Suppressor macrophage treated with lipopolysaccharide for 1 hour (primary cell): ENCODE measurements at places on chromosomes 7 and 10.

- DNase-seq = no peak
Measured at GRCh38 chr10:103042129-103042528, 124.0 kb downstream of the CNNM2 start.

GRCh38 chr7:44661233-44661632, 54.8 kb downstream of the OGDH start:
- DNase-seq = no peak

- DNase-seq = no peak
Measured at GRCh38 chr10:16649757-16650156, 128.1 kb upstream of the C1QL3 start.

- DNase-seq = no peak
Measured at GRCh38 chr7:29457565-29458011, 106.0 kb upstream of the PRR15 start.

- DNase-seq = no peak
Measured at GRCh38 chr10:93261089-93261488, 187.4 kb downstream of the CYP26A1 start.

- DNase-seq = peak; percentile 55
Measured at GRCh38 chr7:29989257-29989995, at the start of gene SCRN1. TSS of gene SCRN1 (minus strand) at chr7:29989801. CDS start at chr7:29969067, 20,734 bp downstream.

DNA sequence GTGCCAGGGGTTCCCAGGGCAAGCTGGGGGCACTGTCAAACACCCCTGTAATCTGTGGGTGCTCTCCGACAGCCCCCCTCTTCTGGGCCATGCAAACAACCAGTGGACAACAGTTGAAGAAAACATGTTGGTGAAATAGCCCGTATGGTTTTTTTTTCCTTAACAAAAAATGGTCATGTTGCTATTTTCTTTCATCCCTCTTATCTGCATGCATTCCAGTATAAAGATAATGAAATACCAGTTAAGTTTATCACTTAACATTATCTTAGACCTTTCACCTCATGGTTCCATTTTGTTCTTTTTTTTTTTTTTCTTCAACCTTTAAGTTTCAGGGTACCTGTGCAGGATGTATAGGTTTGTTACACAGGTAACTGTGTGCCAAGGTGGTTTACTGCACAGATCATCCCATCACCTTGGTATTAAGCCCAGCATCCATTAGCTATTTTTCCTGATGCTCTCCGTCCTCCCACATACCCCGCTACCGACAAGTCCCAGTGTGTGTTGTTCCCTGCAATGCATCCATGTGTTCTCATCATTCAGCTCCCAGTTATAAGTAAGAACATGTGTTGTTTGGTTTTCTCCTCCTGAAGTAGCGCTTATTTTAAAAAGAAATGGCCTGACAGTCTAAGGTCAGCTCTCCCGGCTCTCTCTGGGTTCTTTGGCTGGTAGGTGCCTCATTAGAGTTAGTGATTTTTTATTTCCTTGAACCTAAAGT, 110.1 kb downstream of the NRP1 start:
- no peak for DNase-seq

- DNase-seq = peak; percentile 8
Measured at GRCh38 chr10:29142516-29143314, 146.2 kb upstream of the LYZL1 start.

DNA sequence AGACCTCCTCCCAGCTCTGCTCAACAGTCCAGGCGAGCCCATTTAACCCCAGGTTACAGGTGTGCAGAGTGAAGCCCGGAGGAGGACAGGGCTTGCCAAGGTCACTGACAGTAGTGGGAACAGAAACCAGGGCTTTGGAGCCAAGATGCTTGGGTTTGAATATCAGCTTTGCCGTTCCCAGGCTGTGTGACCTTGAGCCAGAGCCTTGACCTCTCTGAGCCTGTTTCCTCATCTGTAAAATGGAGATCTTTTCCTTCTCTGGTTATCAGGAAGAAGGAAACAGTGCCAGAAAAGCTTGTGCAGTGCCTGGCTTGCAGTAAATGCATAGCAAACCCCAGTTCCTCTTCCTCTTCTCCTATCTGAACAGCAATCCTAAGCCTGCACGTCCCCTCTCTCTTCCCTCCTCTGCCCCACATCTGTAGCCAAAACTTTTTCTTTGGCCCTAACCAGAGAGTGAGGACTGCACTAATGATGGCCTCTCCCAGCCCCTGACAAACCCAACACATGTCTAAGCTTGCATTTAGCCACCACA, 21.4 kb upstream of the MLXIPL start:
- DNase-seq = peak; percentile 19

GRCh38 chr7:137592232-137592896, 248.8 kb upstream of the PTN start:
- DNase-seq = peak; percentile 60

- DNase-seq = no peak
Measured at GRCh38 chr7:23960361-23960760, 250.3 kb downstream of the STK31 start.

- DNase-seq = no peak
Measured at GRCh38 chr7:118039963-118040489, 143.9 kb upstream of the LSM8 start.

- DNase-seq = no peak
Measured at GRCh38 chr7:110633313-110633712, 457.6 kb upstream of the LRRN3 start.

DNA sequence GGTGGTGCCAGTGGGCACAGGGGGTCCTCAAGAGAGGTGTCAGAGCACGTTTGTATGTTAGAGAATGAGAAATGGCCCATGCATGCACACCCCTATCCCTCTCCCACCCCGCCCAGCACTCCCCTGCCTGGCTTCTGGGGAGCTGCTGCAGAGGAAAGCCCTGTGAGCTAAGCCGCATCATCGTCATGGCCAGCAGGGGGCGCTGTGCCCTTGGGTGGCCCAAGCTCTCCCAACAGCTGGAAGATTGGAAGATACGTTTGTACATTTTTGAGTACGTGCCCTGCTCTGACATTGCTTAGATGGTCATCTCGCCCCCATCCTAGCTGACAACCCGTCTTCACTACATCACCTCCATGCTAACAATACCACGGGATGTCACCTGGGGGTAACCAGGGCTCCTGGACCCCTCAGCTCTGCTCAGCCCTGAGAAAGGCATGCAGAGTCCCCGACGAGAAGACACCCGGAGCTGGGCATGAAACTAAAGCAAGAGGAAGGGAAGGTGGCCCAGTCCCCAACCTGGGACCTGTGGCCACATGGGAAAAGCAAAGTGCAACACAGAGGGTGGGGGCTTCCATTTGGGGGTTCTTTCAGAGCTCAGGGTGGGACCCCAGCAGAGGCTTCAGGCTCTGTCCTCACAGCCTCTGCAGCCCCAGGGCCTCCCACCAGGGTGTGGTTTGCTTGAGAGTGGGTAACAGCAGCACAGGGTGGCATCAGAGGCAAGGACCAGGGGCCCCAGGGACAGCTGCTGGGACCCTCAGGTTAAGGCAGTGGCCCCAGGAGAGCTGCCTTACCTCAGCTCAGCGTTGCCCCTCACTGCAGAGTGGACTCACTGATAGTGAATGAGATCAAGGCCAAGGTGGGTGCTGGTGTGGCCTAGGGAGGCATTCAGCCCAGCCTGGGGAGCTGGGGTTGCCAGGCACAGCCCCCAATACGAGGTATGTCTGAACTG, 136.6 kb downstream of the PTPN20 start:
- DNase-seq = peak; percentile 91

- DNase-seq = peak; percentile 77
Measured at GRCh38 chr10:60606343-60607080, 171.8 kb upstream of the CDK1 start.

- peak; percentile 14 for DNase-seq
Measured at GRCh38 chr10:22823109-22823508, 104.7 kb upstream of the ARMC3 start.

GRCh38 chr10:18681971-18682411, 22.8 kb downstream of the ARL5B start:
- DNase-seq = no peak

DNA sequence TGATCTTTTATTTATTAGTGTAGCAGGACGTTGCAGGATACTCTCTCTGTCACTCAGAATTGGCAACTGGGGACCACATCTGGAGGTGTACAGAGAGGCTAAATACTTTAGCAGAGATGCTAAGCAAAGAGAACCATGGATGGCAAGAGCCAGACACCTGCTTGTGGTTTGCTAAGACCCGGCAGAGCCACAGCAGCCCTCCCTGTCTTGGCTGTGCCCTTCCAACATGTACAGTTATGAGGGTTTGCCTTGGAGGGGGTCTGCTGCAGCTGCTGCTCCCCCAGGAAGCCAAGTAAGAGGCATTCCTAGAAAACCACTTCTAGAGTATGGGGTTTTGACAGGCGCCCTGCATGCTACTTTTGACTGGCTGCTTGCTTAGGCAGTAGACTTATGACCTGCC, 5.1 kb downstream of the NPVF start:
- no peak for DNase-seq

- no peak for DNase-seq
Measured at GRCh38 chr10:112536663-112537062, 89.6 kb downstream of the VTI1A start.

- DNase-seq = peak; percentile 76
Measured at GRCh38 chr10:93150289-93150688, 76.6 kb downstream of the CYP26A1 start.

DNA sequence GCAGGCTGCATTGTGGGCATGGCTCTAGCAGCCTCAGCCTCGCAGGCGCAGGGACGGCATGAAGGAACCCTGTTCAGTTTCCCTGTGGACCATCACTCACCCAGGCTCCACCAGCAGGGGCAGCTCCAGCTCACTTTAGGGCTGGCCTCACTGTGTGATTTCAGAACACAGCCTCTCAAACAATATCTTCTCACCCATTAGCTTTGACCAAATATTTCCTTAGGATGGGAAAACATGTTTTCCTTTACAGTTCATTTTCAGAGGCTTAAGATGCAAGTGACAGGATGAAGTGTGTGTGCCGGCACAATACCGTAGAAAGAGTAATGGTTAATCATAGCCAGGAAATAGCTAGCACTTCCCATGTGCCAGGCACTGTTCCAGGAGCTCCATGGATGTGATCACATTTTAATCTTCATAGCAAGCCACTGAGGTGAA, 58.2 kb downstream of the LANCL2 start:
- DNase-seq = no peak

DNA sequence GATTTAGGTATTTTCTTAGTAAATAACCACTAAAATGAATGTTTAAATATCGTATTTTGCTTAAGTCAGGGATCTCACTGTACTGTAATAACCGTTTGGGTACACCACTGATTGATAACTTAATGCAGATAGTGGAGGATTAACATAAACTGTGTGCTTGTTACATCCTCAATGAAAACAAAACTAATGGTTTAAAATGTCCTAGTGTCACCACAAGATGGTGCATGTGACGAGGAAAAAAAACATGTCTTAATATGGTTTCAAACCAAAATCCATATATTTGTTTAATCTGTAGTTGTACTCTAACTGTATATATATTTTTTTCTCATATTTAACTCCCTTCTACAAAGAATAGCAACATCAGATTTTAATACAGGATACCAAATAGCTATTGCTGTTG, 19.2 kb downstream of the ARMC10 start:
- DNase-seq = no peak

GRCh38 chr7:70569335-70569819, 562.6 kb upstream of the GALNT17 start:
- no peak for DNase-seq

DNA sequence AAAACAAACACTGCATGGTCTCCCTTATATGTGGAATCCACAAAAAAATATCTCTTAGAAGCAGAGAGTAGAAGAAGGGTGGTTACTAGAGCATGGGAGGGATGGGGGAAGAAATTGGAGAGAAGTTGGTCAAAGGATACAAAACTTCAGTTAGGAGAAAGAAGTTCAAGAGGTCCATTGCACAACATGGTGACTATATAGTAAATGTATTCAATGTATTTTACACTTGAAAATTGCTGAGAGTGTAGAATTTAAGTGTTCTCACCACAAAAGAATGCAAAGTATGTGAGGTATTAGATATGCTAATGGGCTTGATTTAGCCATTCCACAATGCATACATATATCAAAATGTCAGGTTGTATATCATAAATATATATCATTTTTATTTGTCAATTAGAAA, 232.0 kb upstream of the CELF2 start:
- DNase-seq = peak; percentile 46

GRCh38 chr10:37700886-37701780, 156.3 kb downstream of the ZNF248 start:
- no peak for DNase-seq

GRCh38 chr10:118870467-118871243, 115.9 kb upstream of the CACUL1 start:
- peak; percentile 83 for DNase-seq

DNA sequence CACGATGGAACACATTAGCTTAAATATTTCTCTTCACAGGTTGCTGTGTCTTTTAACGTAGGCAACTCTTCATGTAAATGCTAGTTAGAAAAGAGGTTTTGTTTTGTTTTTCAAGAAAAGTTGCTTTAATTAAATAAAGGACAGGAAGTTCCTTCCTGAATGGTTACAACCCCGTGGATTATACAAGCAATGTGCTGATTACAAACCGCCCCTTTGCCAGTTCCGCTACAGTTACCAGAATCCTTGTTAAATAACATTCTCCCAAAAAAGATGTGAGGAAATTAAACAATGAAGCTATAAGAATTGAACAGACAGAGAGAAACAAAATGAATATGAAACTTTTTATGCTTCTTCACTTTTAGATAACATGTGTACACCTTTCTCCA, 75.1 kb downstream of the LYZL2 start:
- DNase-seq = no peak

DNA sequence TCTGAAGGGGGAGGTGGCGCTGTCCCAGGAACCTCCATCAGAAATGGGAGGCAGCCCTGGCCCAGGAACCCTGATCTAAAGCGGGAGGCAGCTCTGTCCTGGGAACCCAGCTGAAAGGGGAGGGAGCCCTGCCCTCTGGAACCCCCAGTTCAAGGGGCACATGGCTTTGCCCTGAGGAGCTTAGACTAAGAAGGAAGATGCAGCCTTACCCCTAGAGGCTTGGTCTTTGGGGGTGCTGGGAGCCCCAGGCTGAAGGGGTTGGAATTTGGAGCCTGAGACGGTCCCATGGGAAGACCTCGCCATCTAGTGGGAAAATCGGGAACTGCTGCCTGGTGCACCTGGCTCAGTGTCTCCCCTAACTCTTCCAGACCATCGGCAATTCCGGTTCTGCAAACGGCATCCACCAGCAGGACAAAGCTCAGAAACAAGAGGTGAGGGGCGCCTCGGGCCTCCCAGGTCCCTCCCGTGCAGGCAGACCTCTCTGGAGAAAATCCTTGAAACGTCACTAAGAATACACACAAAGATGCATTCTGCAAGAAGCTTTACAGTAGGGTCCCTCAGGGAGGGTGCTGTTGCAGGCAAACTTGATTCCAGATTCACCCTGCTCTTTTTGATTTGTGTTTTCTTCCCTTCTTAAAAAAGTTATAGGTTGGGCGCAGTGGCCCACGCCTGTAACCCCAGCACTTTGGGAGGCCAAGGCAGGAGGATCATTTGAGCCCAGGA, 52.4 kb upstream of the GTF2IRD1 start:
- DNase-seq = peak; percentile 73

DNA sequence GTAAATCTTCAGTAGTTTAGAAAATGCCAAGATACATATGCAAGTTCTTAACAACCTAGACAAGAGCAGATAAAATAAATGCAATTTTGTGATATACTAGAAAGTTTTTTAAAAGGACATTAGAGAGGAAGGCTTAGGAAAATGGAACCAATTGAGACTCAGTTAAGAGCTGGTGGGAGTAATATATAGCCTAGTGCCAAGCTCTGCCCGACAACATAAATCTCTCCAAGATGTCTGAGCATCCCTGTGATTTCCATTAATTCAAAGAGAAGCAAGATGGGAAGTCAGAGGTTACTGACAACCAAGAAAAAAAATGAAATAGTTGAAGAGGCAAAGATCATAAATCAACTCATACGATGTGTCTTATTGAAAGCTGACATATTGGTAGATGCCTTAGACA, 74.5 kb downstream of the DGKB start:
- DNase-seq = no peak
